T-cell (primary cell): ENCODE measurements at places on chromosomes 2 and 18. TPM values are rescaled to one million over a fixed set of nuclear protein-coding genes. Genes with fewer than 3 reads are reported as not detected.

GRCh38 chr2:159616286-159616701, at the start of gene BAZ2B:
Gene BAZ2B (minus strand): TSS chr2:159616548. CDS start chr2:159478719, 137,829 bp downstream.
- DNase-seq, result no peak

- DNase-seq, result no peak
These were observed 70.7 kb upstream of the BCL2L11 start for GRCh38 chr2:111049792-111050640.

GRCh38 chr2:45190481-45190942, 181.3 kb upstream of the SIX2 start:
- no peak for DNase-seq

DNA sequence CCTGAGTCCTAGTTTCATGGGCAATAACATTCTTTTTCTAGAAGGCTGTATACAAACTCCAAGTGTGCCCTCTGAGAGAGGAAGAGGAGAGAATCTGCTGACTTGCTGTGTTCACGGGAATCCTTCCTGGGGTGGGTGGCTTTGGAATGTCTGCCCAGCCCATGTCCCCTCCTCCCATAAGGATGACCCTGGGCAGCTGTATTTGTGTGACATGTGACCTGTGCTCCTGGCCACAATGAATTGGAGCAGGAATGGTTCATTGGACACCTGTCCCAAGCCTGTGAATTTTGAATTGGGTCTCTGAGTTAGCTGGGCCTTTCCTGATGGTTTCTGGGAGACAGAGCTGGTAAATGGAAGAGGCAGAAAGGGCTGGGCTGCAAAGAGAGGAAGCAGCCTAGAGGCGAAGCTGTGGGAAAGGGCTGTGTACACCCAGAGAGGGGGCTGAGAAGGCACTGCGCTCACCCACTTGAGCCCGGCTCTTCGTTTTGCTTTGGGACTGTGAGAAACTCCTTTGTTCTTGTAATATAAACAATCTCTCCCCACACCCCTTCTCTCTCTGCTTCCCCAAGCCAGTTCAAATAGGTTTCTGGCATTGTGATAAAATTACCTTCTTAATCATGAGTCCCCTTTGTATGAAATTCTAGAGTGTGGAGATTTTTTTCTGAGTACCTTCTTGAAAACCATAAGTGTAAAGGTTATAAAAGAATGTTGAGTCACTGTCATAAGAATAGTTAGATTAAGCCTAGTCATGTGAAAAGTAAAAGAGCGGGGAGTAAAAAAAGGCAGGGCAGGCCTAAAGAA, 49.8 kb downstream of the SLC4A5 start:
- DNase-seq, result no peak

DNA sequence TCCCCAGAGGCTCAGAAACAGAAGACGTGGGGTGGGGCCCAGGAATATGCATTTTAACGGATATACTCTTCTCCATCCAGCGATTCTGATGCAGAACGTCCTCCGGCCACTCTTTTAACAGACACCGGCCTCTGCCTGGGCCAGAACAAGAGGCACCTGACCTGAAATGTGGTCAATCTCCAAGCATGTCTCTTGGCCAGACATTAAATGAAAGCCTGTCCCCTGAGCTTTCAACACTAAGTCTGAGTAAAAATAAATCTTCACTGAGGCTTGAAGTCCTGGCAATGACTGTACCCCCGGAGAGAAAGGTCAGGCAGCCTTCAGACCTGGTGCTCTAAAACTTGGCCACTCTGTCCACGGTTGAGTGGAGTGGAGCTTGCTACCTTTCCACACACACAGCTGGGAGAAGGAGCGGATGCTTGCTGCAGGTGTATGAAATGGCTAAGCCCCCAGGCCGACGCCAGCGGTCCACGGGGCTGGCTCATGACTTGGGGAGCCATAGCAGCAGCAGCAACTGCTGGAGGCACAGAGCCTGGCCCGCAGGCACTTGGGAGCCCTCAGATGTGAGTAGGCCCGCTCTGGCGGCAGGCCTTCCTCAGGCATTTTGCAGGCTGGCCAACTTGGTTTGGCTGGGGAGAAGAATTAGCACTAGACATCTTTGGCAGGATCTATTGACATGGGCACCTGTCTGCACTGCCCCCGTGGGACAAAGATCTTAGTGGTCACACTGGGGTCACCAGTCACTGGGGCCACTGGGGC, 79.7 kb downstream of the TMEM17 start:
- no peak for DNase-seq

DNA sequence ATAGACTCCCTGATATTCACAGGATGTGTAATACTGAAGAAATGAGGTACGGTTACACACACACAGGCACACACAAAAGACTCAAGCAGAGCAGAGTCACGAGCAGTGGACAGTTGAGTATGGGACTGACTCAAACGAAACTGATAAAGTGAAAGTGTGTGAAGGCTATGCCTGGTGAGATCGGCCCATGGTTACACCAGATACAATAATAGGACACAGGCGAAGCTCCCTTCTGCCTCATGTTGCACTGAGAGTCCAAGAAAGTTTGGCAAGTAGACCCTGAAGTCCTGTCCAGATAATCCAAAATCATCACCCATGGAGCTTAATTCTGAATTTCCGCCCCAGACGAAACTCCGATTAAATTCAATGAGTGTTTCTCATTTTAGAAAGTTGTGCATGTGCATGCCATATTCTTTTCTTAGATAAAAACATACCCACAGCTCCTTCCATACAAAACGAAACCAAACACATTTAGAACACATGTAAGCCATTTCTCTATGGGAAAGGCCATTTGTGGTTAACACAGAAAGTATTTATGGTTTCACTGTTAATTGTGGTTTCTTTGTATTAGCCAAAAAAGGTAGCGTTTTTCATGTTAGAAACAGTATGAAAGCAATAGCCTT, 567.6 kb downstream of the PLCL1 start:
- DNase-seq, result no peak

GRCh38 chr2:137050949-137051348, 285.6 kb downstream of the THSD7B start:
- no peak for DNase-seq

DNA sequence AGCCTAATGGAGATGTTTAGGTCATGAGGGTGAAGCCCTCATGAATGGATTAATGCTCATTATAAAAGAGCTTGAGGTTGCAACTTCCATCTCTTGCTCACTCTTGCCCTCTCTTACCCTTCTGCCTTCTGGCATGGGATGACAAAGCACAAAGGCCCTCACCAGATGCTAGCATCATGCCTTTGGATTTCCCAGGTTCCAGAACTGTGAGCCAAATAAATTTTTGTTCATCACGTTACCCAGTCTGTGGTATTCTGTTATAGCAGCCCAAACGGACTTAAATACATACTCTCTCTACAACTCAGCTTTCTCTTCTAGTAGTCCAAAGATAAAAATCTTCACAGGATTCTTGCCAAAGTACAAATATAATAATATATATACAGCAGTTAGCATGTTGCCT, 75.8 kb downstream of the LNPK start:
- no peak for DNase-seq

GRCh38 chr2:218387369-218388194, 5.5 kb downstream of the SLC11A1 start:
- DNase-seq, result no peak

GRCh38 chr18:79774111-79774510, 23.6 kb upstream of the KCNG2 start:
- DNase-seq, result no peak

- DNase-seq, result no peak
These were observed 19.8 kb upstream of the EFHD1 start for GRCh38 chr2:232613538-232614134.

DNA sequence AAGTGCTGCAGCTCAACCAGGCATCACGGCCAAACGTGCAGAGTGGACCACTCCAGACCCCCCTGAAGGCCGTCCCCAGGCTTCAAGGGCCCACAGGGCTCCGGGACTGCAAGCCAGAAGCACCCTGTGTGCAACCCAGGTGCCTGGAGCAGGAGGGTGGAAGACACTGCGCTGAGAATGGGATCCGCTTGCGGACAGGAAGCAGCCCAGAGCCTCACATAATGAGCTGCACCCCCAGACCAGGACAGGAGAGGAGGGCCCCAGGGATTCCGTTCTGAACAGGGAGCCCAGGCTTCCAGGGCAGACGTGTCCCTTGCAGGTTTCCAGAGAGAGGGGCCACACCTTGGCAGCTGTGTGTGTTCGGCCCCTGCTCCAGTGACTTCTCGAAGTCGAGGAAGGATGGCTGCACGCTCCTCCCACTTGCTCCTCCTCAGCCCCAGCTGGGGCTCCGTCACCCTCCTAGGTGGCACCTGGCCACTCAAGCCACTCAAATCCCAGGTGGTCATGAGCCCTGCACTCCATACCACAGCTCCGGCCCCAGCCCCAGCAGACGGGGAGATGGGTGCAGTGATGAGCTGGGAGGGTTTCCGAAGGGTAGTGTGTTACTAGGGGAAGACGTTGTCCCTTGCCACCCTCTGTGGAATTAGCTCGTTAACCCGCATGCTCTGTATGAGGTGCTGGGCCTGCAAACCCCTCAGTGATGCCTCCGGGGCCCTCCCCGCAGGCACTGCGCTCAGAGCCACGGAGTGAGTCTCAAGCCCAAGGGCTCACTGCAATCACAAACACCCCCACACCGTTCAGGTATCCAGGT, 79.2 kb downstream of the NDUFA10 start:
- no peak for DNase-seq

- peak; percentile 20 for DNase-seq
These were observed at the start of gene ACVR2A for GRCh38 chr2:147844697-147845410. Gene ACVR2A (plus strand): TSS chr2:147845029. CDS start chr2:147845153, 124 bp downstream.

- DNase-seq, result no peak
These were observed 35.8 kb upstream of the NOSTRIN start for GRCh38 chr2:168766600-168766999.

- DNase-seq, result no peak
These were observed 35.2 kb downstream of the SP140L start for GRCh38 chr2:230362030-230362691.

- DNase-seq, result no peak
These were observed 142.0 kb downstream of the COL6A3 start for GRCh38 chr2:237271698-237272652.

DNA sequence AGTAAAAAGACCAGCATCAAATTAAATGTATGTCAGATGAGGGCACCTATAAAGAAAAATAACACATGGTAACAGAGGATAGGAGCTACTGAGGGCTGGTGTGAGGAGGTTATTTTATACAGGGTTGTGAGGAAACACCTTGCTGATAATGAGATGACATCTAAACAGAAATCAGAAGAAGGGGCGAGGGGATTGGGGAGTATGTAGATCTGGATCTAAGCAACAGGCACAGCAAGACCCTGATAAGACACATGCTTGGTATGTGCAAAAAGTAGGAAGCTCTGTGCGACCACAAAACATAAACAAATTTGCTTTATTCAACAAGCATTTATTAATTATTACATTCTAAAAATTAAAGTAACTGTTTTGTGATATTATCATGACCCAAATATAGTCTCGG, 295.4 kb downstream of the ZEB2 start:
- DNase-seq, result no peak

DNA sequence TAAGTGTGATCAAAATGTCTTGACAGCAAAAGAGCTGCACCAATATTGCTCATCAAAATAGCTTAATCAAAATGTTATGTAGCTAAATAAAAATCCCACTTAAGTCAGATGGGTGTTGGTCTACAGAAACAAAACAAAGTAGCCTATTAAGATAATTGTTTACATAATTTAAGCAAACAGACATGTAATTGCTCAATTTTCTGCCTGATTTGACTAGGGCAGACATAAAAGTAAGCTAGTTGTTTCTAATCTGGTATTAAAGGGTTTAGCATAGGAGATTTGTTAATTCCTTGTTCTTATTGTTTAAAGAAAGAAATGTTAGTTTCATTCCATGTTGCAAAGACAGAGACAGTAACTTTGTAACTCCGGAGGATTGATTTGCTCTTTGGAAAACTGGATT, 11.5 kb upstream of the FEZ2 start:
- no peak for DNase-seq

DNA sequence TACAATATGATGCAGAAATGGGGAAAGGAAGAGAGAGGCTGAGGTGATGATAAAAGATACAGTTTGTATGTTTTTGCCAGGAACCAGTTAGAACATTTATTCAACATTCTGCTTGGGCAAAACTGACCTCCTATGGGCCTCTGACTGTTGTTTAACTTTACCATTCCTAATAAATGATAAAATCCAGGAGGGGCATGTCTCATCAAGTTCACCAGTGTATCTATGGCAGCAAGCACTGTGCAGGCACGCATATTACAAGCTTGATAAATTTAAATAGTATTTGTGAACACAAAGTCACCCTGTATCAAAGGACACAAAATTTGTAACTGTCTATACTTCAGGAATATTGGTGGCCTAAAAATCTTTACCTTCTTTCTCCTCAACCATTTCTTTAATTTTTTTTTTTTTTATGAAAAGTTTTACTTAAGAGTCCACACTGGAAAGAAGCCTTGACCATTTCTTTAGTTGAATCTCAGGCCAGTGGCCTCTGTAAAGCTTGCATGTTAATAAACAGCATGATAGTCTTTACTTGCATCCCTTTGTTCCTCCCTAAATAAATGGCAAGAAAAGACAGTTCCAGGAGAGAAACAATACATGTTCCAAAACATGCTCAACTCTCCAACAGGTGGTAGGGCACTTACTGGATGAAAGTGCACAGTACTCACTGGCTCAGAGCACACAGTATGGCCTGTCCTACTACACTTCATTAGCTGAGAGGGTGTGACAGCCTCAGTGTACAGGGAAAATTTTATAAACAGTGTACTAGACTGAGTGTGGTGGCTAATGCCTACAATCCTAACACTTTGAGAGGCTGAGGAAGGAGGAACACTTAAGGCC, 52.3 kb downstream of the SOS1 start:
- DNase-seq, result no peak

DNA sequence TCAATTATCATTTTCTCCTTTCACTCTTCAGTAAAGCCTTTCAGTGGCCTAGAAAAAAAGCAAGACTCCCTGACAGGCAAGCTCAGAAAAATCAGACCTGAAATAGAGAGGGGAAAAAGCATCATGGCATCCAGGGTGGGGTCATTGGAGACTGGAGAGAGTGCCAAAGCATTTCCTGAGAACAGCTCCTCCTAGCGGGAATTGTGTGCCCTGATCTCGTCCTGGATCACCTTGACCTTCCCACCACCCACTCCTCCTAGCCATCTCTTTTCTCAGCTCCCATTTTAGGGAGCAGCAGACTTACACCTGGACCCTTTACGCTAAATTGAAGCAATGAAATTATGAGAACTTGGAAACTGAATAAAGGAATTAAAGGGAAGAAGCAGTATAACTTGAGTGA, 176.6 kb downstream of the VWC2L start:
- no peak for DNase-seq

- DNase-seq, result peak; percentile 42
These were observed at the start of gene RAPH1 for GRCh38 chr2:203535078-203535783. Gene RAPH1 (minus strand): TSS chr2:203535301. CDS start chr2:203495353, 39,948 bp downstream.

DNA sequence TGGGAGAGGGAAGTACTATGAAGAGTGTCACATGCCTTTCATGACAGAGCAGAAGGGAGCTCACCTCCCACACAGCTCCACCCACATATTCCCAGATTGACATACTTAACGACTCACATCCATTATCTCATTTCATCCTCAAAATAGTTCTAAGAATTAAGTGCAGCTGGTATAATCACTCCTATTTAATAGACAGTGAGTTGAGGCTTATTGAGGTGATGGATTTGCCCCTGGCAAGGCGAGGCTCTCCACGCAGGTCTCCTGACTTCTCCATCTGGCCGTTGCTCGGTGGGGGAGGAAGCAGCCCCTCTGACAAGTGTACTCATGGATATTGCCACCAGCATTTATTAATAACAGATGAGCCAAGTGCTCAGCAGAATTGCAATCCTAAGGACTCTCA, 81.4 kb downstream of the TGOLN2 start:
- DNase-seq, result no peak

The TUBB6 gene
- 0.96 TPM for total RNA-seq

The IL1R1 gene
- total RNA-seq, result 4.5 TPM

The B3GNT7 gene
- total RNA-seq, result 2.0 TPM

The RSAD2 gene
- 3.2 TPM for total RNA-seq

The FKBP7 gene
- total RNA-seq, result 2.5 TPM

The SPP2 gene
- total RNA-seq, result not detected

The COBLL1 gene
- total RNA-seq, result 5.1 TPM

The TOGARAM2 gene
- 2.7 TPM for total RNA-seq

The CDH20 gene
- 0.07 TPM for total RNA-seq

The MOB4 gene
- 20.2 TPM for total RNA-seq

The SNED1 gene
- total RNA-seq, result 37.7 TPM
